ENCODE measurements at places on chromosomes 6 and 20. TPM values are rescaled to one million over a fixed set of nuclear protein-coding genes. Genes with fewer than 3 reads are reported as not detected.

GRCh38 chr6:98880486-98880885 lies 46.1 kb downstream of the POU3F2 start:
- H3K27ac ChIP-seq: no peak overlapping the region
- no peak for DNase-seq
- H3K4me1 ChIP-seq: no peaks in the 10 kb centered on the region
- H3K27me3 ChIP-seq: no peaks in the 10 kb centered on the region
- H3K36me3 ChIP-seq: no peaks in the 10 kb centered on the region

- no peaks in the 10 kb centered on the region for H3K4me1 ChIP-seq
- no peak for DNase-seq
- H3K27me3 ChIP-seq: no peaks in the 10 kb centered on the region
- no peak overlapping the region for H3K4me3 ChIP-seq
Measured at GRCh38 chr6:5785249-5785648, 221.5 kb downstream of the NRN1 start.

DNA sequence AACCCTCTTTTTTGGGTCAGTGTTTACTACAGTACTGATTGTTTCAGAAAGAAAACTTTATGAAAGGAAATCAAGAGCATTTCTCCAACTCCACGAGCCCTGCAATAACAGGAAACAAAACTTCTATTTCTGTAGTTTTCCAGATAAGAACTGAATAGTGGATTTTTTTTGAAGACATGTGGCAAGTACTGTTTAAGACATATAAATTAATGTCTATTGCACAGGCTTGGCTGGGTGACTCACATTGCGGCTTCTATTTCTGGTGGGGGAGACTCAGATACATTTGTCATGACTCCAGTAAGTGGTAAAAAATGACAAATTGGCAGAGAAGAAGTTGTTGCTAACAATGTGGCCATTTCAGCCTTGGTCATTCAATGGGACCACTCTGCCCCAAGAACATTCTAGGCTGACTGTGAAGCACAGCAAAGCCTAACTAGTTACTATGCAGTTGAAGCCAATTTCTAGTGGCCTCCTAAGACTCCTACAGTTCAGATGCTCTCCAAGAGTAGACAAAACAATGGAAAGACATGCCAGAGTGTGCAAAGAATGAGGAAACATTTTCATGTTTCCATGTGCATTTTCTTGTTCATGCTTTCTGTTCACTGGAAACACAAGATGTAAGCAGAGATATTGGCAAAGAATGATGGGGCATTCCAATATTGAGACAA lies 200.9 kb downstream of the EDN1 start:
- H3K27me3 ChIP-seq: no peaks in the 10 kb centered on the region
- H3K27ac ChIP-seq: no peak overlapping the region
- H3K36me3 ChIP-seq: no peaks in the 10 kb centered on the region

DNA sequence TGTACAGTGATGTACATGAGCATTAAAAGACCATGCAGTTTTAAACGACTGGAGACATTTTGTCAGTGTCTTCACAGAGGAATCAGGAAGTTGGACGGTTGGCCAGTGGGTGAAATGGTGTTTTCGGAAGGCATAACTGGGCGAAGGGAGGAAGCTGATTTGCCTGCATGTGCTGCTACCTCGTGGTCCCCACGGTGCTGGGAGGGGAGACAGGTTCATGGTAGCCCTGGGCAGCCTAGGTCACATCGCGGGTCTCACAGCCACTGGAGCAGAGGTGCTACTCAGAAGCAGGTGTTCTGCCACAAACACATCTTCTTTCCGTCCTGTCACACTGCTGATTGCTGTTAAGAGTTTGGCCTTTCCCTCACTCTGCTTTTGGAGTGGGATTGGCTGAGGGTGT lies 35.2 kb downstream of the HIVEP1 start:
- no peak overlapping the region for H3K27ac ChIP-seq
- H3K4me3 ChIP-seq: no peak overlapping the region
- H3K36me3 ChIP-seq: no peaks in the 10 kb centered on the region

- H3K27ac ChIP-seq: no peak overlapping the region
- H3K4me1 ChIP-seq: peaks cover 42% of the 10 kb centered on the region
- H3K27me3 ChIP-seq: no peaks in the 10 kb centered on the region
- no peak for DNase-seq
- no peak overlapping the region for H3K4me3 ChIP-seq
Measured at GRCh38 chr6:159985296-159985945, 16.5 kb downstream of the IGF2R start.

GRCh38 chr6:167237438-167238145 lies 53.5 kb upstream of the UNC93A start:
- no peak for DNase-seq
- H3K27ac ChIP-seq: no peak overlapping the region
- H3K4me1 ChIP-seq: peaks cover 18% of the 10 kb centered on the region
- H3K4me3 ChIP-seq: no peak overlapping the region
- no peaks in the 10 kb centered on the region for H3K27me3 ChIP-seq
- H3K36me3 ChIP-seq: no peaks in the 10 kb centered on the region

DNA sequence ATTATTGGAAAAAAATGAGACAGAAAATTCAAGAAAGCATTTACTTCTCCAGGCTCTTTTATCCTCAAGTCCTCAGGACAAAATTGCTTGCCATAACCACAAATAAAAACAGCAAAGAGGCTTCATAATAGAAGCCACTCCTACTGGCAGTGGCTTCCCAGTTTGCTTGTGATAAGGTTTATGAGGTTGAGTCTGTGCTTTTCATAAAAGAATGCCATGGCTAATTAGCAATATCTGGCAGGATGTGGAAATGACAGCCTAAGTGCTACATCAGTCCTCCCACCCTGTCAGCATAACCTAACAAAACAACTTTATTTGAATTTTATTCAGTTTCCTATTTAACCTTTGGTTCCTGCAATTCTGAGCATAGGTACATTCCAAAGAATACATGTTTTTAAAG lies 80.9 kb upstream of the HTR1E start:
- no peaks in the 10 kb centered on the region for H3K4me1 ChIP-seq
- no peak overlapping the region for H3K27ac ChIP-seq
- no peak overlapping the region for H3K4me3 ChIP-seq
- no peaks in the 10 kb centered on the region for H3K27me3 ChIP-seq

DNA sequence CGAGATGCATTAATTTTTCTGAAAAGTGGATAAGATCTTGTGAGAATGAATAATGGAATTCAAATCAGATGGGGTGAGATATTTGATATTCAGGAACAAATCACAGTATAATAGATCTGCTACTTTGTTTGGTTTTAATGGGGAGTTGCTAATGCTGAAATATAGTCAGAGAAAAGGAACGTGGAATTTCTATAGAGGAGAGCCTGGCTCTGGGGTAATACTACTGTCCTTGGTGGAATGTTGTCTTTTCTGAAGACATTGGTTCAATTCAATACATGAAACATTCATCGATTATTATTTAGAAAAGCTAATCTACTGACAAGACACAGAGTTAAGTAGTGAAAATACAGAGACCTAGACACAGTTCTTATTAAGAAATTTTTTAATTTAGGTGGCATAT lies 108.6 kb downstream of the ESR1 start:
- DNase-seq: no peak
- no peak overlapping the region for H3K4me3 ChIP-seq
- H3K4me1 ChIP-seq: no peaks in the 10 kb centered on the region
- H3K27me3 ChIP-seq: no peaks in the 10 kb centered on the region

GRCh38 chr6:134217105-134217797 lies 100.7 kb downstream of the SGK1 start:
- H3K27me3 ChIP-seq: no peaks in the 10 kb centered on the region
- no peaks in the 10 kb centered on the region for H3K4me1 ChIP-seq
- DNase-seq: no peak
- no peak overlapping the region for H3K4me3 ChIP-seq
- H3K27ac ChIP-seq: no peak overlapping the region

GRCh38 chr20:47136782-47137181 lies 219.7 kb downstream of the ZMYND8 start:
- H3K4me3 ChIP-seq: no peak overlapping the region
- H3K27ac ChIP-seq: no peak overlapping the region
- H3K27me3 ChIP-seq: no peaks in the 10 kb centered on the region
- DNase-seq: no peak
- no peaks in the 10 kb centered on the region for H3K36me3 ChIP-seq

DNA sequence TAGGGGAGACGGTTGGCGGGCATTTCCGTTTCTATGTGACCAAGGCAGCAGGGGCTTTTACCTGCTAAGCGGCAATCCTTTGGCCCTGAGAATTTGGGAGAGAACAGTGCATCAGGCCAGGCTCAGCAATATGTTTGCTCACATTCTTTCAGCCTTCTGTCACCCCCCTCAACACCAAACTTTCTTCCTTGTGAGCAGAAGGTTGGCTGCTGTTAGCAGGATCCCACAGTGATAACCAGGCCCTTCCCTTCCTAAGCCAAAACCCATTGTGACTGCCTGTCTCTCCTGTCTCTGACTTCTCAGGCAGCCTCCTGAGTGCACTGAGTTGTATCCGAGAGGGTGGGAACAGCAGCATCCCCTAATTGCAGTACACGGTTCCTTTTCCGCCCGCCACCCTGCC lies 43.7 kb downstream of the STK35 start:
- no peak overlapping the region for H3K4me3 ChIP-seq
- no peak overlapping the region for H3K27ac ChIP-seq
- H3K36me3 ChIP-seq: no peaks in the 10 kb centered on the region
- no peaks in the 10 kb centered on the region for H3K27me3 ChIP-seq
- H3K4me1 ChIP-seq: peaks cover 2% of the 10 kb centered on the region
- no peak for DNase-seq

- H3K36me3 ChIP-seq: no peaks in the 10 kb centered on the region
- no peak for DNase-seq
- no peak overlapping the region for H3K27ac ChIP-seq
- H3K4me1 ChIP-seq: peaks cover 2% of the 10 kb centered on the region
Measured at GRCh38 chr6:158784505-158784904, 34.7 kb downstream of the EZR start.

DNA sequence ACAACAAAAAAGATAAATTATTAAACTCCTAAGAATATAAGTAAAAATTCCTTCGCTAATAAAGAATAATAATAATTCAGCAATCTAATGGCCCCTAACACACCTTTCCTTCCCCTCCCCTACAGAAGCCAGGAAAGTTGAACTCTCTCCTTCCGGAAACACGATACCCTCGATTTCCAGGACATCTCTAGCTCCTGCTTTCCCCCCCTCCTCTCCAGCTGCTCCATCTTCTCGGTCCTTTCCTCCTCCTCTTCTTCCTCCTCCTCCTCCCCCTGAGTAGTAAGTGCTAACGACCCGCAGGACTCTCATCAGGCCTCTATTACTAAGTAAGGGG lies 603 bp downstream of the TASP1 start:
- DNase-seq: no peak
- no peaks in the 10 kb centered on the region for H3K36me3 ChIP-seq
- H3K4me1 ChIP-seq: no peaks in the 10 kb centered on the region
- peak overlapping the region; percentile 71 for H3K27ac ChIP-seq

DNA sequence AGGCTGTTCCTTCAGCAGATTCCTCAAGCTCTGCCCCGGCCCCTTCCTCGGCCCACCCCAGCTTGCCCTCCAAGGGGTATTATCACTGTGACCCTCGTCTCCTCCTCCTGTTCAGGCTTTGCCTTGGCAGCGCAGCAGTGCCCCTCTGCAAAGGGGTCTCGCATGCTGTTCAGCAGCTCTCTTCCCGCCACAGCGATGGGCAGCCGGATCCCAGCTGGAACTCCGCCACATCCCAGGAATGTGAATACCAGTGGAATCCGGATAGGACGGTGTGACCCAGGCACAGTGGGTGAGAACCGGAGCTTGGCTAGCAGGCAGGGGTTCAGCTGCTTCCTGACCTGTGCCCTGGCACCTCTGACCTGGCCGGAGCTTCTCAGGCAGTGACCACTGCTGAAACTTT lies 52.9 kb downstream of the RNASET2 start:
- peaks cover 34% of the 10 kb centered on the region for H3K4me1 ChIP-seq
- no peak overlapping the region for H3K4me3 ChIP-seq
- H3K27ac ChIP-seq: no peak overlapping the region
- no peak for DNase-seq

GRCh38 chr6:28172006-28172405 lies 30.3 kb downstream of the ZKSCAN8 start:
- DNase-seq: no peak
- no peaks in the 10 kb centered on the region for H3K4me1 ChIP-seq
- no peak overlapping the region for H3K4me3 ChIP-seq
- no peak overlapping the region for H3K27ac ChIP-seq

DNA sequence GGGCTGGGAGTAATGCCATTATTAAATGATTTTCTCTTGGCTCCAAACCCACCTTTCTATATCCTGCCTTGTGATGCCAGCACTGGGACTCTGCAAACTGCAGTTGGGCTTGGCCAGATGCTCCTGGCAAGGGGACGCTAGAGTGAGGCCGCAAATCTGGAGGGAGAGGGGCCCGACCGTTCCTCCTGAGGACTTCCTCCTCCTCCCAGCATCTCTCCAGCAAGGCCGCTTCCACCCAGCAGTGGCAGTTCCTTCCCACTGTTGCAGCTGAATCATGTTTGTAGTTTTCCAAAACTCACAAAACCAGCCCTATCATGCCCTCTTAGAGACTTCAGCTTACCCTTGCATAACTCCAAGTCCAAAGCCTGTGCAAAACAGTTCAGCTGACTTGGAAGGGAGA lies 244.4 kb downstream of the FOXA2 start:
- no peak overlapping the region for H3K4me3 ChIP-seq
- H3K36me3 ChIP-seq: no peaks in the 10 kb centered on the region
- peaks cover 6% of the 10 kb centered on the region for H3K4me1 ChIP-seq
- no peaks in the 10 kb centered on the region for H3K27me3 ChIP-seq

DNA sequence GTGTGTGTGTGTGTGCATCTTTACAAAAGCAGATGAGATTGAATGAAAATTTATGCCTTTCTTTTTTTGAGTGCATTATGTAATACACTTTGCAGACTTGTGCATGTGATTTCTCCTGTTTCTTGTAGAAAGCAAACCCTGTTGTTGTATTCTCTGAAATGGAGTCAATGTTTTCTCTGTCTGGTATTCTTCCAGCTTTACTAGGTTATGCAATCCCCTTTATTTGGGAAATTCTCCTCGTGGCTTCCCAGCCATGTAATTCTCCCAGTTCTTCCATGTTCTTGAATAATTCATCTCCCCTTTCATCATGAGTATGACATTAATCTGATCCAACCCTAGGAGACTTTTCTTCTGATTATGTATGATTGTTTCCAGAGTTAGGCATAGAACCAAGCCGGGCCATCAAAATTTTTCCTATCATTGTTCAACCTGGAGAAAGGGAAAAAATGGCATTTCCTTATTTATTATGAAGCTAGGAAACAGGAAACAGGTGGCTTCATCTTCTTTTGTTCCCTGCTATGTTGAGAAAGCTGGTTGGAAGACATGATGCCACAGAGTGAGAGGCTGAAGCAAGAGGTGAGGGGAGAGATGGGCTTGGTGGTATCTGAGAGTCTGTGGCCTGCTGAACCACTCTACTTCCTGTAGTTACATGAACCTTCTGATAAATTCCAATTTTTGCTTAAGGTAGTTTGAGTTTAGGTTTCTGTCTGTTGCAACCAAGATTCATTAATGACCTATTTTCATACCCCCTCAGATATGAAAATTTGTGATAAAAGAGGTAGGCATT lies 68.8 kb downstream of the PRL start:
- no peak overlapping the region for H3K4me3 ChIP-seq
- H3K4me1 ChIP-seq: no peaks in the 10 kb centered on the region
- H3K27ac ChIP-seq: no peak overlapping the region
- H3K36me3 ChIP-seq: no peaks in the 10 kb centered on the region
- H3K27me3 ChIP-seq: no peaks in the 10 kb centered on the region

The HLA-DQB2 gene
- 0.79 TPM for total RNA-seq

The DPPA5 gene
- total RNA-seq: 0.94 TPM

The MRPS10 gene
- 42.0 TPM for total RNA-seq

The NOX3 gene
- total RNA-seq: not detected

The HRH3 gene
- total RNA-seq: 2.5 TPM

Data from testis (tissue), 5 donors.